ENCODE measurements at places on chromosomes 4 and X.

DNA sequence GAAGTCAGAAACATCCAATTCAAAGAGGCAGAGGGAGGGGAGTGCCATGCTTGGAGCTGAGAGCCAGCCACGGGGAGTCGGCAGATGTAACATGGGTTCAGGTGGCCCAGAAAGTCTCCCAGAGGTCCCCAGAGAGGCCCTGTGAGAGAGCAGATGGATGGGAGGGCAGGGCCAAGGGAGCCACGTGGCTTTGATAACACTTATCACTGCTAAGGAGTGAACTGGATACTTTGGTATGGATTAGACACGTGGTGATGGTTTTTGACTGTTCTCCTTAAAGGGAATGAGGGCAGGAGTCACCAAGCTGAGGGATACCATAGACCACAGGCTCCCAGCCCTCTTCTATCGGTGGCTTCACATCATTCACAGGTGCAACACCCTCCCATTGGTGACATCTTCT lies 13.7 kb downstream of the CCKAR start:
- no peak for DNase-seq

DNA sequence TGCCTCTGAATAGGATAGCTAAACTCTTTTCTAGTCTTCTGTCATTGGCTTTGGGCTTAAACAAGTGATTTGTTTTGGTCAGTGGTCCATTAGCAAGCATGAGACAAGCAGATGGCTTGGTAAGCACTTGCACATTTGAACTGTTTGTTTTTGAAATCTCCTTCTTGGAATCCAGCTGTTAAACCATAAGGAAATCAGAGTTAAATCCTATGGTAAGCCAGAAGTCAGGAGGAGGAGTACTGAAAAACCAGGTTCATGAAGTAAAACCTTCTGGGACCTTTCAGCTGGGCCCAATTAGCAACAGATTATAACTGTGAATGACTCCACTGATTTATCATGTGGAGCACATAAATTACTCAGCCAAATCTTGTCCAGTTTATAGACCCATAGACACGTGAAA lies 1042.5 kb upstream of the PABPC4L start:
- DNase-seq = no peak

- peak; percentile 11 for DNase-seq
Measured at GRCh38 chr4:1347410-1347864, 429 bp downstream of the UVSSA start.

- DNase-seq = no peak
Measured at GRCh38 chr4:171561419-171561818, 251.8 kb upstream of the GALNTL6 start.

- no peak for DNase-seq
Measured at GRCh38 chr4:72582853-72583252, 13.8 kb upstream of the ADAMTS3 start.

- no peak for DNase-seq
Measured at GRCh38 chr4:83618431-83618830, 82.5 kb downstream of the GPAT3 start.

DNA sequence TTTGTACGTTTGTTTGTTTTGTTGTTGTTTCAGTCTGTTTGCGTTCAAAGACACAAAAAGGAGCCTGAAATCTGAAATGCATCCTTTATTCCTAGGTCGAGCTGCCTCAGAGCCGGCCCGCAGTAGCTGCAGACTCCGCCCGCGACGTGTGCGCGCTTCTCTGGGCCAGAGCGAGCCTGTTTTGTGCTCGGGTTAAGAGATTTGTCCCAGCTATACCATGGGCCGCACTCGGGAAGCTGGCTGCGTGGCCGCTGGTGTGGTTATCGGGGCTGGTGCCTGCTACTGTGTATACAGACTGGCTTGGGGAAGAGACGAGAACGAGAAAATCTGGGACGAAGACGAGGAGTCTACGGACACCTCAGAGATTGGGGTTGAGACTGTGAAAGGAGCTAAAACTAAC lies 2.4 kb downstream of the ARMCX1 start:
- DNase-seq = no peak

- no peak for DNase-seq
Measured at GRCh38 chr4:37767546-37767945, 58.9 kb upstream of the PGM2 start.

- no peak for DNase-seq
Measured at GRCh38 chr4:147303174-147303872, 177.6 kb upstream of the EDNRA start.

- no peak for DNase-seq
Measured at GRCh38 chrX:13366698-13367097, 46.8 kb upstream of the ATXN3L start.

DNA sequence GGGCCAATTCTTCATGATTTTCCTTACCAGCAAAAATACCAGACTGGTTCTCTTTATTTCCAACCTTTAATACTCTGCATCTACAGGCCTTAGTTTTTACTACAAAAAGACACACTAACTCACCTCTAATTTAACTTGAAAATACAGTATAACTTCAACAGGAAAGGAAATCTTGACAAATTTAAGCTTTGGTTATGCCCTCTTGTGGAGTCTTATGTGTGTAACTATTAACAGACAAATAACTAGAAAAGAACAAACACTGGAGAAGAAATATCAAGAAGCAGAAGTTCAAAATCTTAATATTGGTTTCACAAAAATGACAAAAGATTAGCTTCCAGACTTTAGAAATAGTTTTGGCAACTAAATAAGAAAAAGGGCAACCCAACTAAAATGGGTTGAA lies 33.0 kb downstream of the PPA2 start:
- no peak for DNase-seq

GRCh38 chrX:110346681-110347080 lies 12.0 kb upstream of the RTL9 start:
- no peak for DNase-seq

- DNase-seq = no peak
Measured at GRCh38 chr4:71396382-71396781, 57.6 kb downstream of the SLC4A4 start.

GRCh38 chr4:147975933-147976928 lies 244.3 kb downstream of the ARHGAP10 start:
- DNase-seq = no peak

DNA sequence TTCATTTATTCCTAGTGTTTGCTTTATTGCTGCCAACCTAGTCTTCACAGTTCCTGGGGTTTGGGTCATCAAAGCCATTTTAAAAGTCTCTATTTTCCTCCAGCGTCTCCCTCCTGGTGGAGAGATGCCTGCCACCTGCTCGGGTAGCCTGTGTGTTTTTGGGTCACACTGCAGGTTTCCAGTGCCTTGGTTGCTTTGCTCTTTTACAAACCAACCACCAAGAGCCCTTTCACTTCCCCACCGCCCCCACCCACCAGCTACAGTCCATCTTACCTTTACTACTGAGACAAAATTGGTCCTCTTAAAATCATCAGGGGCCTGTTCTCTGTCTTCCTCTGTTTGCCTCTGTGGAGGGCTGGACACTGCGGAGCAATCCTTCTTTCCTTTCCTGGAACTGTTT lies 280.5 kb upstream of the GATB start:
- DNase-seq = no peak
